ENCODE measurements at places on chromosomes 7 and 10.

GRCh38 chr10:7000061-7000460 lies 410.8 kb downstream of the SFMBT2 start:
- no peak for DNase-seq

- peak; percentile 43 for DNase-seq
These were observed 41.8 kb downstream of the SPDYE5 start for GRCh38 chr7:75533926-75534325.

- DNase-seq, result no peak
These were observed 24.2 kb downstream of the AFAP1L2 start for GRCh38 chr10:114380060-114380459.

DNA sequence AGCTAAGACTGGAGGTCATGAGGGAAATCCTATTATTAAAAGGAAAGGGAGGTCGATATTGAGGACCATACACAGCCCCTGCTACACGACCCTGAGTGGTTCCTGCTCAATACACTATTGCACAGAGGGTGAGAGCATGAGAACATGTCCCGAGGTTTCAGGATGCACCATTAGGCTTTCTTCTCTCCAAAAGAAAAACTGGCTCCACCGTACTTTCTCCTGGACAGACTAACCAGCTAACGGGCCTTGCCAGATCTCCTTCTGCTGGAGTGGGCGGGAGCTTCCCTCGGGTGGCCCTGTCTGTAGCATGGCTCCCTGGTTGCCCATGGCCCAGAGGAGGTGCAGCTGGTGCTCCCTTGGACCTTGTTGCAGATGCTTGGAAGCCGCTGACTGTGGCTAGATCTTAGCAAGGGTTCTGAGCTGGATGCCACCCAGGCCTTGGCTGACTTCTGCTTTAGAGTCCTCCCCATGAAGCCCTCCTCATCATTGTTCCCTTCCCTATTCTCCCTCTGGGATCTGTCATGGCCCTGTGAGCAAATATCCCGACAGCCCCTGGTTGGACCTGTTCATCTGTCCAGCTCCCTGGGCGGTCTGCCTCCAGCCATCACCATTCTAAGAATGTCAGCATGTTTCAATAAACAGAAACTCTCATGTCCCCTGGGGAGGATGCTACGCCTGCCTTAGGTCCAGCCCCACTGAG lies 52.9 kb upstream of the SHH start:
- no peak for DNase-seq

- no peak for DNase-seq
These were observed 4.9 kb downstream of the DYNC1I1 start for GRCh38 chr7:95777269-95777668.

GRCh38 chr10:43254199-43254730 lies 12.6 kb downstream of the RASGEF1A start:
- peak; percentile 45 for DNase-seq

DNA sequence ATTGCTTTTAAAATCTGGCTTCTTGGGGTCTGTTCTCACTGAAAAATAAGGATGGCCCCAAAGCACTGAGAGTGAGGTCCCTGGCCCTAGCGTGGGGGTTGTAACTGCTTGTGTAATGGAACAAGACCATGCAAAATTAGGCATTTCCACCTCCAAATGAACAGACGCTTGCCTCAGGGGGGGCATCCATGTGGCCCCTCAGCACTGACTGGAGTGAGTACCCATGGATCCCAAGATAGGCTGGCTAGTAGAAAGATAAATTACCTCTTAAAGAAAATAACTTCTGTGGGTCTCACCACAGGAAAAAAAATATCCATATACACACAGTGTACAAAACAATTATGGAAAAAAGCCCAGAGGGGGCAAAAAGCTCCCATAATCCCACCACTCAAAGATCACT lies 15.2 kb upstream of the CPA1 start:
- DNase-seq, result no peak

DNA sequence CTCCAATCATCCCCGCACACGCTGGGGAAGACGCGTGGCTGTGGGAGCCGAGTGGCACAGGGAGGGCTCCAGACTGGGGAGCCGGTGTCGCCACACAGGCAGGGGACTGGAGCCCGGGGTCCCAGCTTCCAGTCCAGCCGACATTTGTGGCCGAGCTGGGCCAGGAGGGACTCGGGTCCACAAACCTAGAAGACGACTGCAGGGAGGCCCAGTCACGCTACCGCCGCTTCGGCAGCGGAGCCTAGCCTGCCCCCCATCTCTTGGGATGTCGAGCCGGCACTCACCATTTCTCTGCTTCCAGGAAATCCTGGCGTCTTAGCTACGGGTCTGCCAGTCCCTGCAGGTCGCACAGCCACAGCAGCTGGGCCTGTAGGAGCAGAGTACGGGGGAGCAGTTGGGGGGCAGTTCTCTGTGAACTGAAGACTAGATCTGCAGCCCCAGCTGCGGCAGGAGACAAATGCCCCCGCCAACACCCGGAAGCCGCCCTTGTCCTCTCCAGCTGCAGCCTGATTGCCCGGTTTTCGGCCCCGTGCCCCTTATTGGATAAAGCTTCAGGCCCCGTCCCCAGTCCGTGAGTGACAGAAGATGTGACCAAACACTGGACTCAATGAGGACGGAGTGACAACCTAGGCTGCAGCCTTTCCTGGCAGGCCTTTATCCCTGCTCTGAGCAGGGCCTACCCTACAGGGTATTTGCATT lies 270.7 kb downstream of the ZNF33B start:
- DNase-seq, result peak; percentile 90

- DNase-seq, result peak; percentile 53
These were observed 2.8 kb downstream of the CRYGN start for GRCh38 chr7:151437159-151437553.

DNA sequence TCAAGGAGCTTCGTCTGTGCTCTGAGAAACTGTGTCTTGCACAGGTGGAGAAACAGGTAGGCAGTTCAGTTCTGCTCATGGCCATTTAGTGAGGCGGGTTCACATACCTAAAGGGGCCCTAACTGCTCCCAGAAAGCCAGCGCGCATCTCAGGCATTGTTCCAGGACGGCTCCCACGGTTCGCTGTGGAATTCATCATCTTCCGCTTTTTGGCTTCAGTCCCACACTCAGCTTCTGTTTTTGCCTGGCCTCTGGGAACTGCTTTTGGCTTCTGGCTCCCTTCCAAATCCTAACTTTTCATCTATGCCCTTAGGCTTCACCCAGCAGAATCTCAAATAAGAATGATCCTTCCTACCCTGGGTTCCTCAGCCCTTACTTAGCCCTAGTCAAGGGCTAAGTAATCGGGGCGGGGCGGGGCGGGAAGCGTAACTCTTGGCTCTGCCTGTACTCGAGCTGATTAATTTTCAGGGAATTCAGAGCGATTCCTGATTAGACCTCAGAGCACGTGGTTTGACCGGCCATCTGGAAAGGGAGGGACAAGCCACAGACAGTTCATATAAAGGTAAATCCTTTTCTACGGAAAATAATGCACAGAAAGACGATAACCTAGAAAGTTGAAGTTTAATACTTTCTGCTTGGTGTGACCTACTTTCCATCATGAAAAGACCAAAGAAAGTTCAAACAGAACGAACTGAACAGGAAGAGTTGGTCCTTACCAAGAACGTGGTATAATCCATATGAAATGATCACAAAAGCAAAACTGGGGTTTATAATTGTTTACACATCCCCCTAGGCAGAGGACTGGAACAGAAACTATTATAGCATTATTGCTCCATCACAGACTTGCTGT lies 105.7 kb downstream of the ST8SIA6 start:
- peak; percentile 67 for DNase-seq

GRCh38 chr10:19606968-19607367 lies 209.3 kb upstream of the PLXDC2 start:
- DNase-seq, result no peak

- no peak for DNase-seq
These were observed 37.1 kb downstream of the CCDC71L start for GRCh38 chr7:106623853-106624252.

GRCh38 chr7:151144387-151144786 lies 23.1 kb downstream of the GBX1 start:
- no peak for DNase-seq

- DNase-seq, result peak; percentile 89
These were observed 1.8 kb downstream of the KLLN start for GRCh38 chr10:87861566-87861952.

DNA sequence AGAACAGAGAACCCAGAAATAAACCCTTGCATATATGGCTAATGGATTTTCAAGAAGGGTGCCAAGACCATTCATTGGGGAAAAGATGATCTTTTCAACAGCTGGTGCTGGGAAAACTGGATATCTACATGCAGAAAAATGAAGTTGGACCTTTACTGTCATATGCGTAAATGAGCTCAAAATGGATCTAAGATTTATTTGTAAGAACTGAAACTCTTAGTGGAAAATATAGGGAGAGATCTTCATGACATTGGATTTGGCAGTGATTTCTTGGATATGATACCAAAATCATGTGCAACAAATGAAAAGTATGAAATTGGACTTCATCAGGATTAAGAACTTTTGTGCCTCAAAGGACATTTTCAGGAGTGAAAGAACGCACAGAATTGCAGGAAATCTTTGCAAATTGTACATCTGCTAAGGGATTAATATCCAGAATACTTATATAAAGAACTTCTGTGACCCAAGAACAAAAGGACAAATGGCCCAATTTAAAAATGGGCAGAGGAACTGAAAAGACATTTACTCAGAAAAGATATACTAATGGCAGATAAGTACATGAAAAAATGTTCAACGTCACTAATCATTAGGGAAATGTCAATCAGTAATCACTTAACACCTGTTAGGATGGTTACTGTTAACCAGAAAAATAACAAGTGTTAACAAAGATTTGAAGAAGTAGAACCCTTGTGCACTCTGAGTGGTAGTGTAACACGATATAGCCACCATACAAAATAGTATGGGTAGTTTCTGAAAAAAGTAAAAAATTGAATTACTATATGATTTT lies 6.1 kb downstream of the DBF4 start:
- DNase-seq, result no peak
